ENCODE measurements at places on chromosomes 12 and 14. TPM values are rescaled to one million over a fixed set of nuclear protein-coding genes. Genes with fewer than 3 reads are reported as not detected.

REP15 gene
- 15.4 TPM for total RNA-seq

CHGA gene
- total RNA-seq: not detected

RHNO1 gene
- 18.3 TPM for total RNA-seq

TNS2 gene
- total RNA-seq: 19.1 TPM

B3GNT4 gene
- total RNA-seq: 0.17 TPM

MYBPC1 gene
- total RNA-seq: not detected

AQP2 gene
- total RNA-seq: not detected

PNP gene
- total RNA-seq: 229 TPM
